ENCODE measurements at places on chromosomes 2 and 18. TPM values are rescaled to one million over a fixed set of nuclear protein-coding genes. Genes with fewer than 3 reads are reported as not detected.

DNA sequence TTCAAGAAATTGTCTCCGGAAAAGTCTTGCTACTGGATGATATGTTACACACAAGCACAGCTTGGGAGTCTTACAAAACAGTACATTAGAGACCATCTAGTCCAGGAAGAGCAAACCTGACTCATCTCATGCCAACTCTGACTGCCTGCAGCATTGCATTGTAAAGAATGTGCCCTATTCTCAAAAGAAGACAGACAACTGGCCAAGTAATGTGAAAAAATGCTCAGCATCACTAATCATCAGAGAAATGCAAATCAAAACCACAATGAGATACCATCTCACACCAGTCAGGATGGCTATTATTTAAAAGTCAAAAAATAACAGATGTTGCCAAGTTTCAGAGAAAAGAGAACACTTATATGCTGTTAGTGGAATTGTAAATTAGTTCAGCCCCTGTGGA is 42.7 kb upstream of the GORASP2 start:
- no peak for DNase-seq

- peak; percentile 88 for DNase-seq
Measured at GRCh38 chr2:219541611-219542180, 1.9 kb downstream of the CHPF start.

- no peak for DNase-seq
Measured at GRCh38 chr2:68921646-68922045, 31.0 kb downstream of the GKN2 start.

GRCh38 chr18:55354795-55355194 is 233.2 kb downstream of the TCF4 start:
- no peak for DNase-seq

GRCh38 chr2:85485815-85486214 is 53.2 kb upstream of the MAT2A start:
- DNase-seq: no peak

DNA sequence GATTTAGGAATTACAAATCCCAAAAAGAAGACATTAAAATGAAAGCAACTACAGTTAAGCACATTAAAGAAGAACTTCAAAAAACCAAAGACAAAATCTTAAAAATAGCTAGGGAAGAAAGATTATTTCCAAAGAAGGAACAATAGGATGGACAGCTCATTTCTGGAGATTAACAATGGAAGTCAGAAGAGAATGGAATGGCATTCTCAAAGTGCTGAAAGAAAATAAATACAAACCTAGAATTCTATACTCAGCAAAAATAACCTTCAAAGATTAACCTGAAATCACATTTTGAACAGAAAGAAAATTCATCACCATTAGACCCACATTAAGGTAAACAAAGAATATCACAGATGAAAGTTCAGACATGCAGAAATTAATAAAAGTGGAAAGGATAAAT is 229.2 kb downstream of the HDAC4 start:
- DNase-seq: no peak

GRCh38 chr2:86753606-86754005 is 33.5 kb downstream of the RMND5A start:
- DNase-seq: no peak

DNA sequence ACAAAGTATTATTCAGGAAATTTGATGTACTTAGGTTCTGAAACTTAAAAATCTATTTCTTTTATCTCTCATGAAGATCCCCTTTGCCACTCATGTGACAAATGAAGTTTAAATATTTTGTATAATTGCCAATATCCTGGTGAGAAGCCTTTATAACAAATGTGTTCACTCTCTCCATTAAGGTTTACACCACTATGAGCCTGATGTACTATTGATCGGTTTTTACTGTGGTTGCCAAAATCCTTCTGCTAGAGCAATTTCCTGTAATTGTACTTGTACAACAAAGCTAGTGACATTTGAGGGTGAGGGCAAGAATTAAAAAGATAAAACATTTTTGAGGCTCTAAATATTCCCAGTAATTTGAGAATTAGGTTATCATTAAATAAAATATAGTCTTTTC is 222.3 kb upstream of the CDH19 start:
- DNase-seq: no peak

CFAP53 gene
- 0.14 TPM for total RNA-seq

- no peak for DNase-seq
Measured at GRCh38 chr2:176291809-176292283, 22.6 kb downstream of the MTX2 start.

- DNase-seq: no peak
Measured at GRCh38 chr2:207513551-207514257, 16.1 kb upstream of the CREB1 start.

FAM168B gene
- total RNA-seq: 144 TPM

PAX8 gene
- total RNA-seq: 0.48 TPM

GRCh38 chr2:166135152-166135848 is 7.5 kb upstream of the SCN1A start:
- DNase-seq: no peak

- no peak for DNase-seq
Measured at GRCh38 chr2:134379722-134380121, 125.8 kb downstream of the MGAT5 start.

DNA sequence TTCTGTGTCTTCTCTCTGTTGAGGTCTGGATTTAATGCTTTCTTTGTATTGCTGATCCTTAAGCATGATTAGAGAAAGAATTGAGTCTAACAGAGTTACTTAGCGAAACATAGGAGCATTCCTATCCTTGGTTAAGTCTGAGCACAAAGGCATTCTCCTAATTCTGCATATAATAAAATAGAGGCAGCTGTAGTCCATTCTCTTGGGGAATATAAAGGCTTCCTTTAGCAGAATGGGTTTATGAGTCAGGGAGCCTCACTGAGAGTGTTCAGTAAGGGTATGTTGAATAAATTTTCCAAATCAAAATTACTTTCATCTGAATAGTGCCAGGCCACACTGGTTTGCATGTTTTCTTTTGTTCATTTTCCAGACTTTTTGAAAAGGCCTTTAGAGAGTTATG is 101.5 kb downstream of the GALNT1 start:
- no peak for DNase-seq

GKN2 gene
- not detected for total RNA-seq

TUBA4B gene
- total RNA-seq: not detected

CRYBA2 gene
- total RNA-seq: not detected

- DNase-seq: no peak
Measured at GRCh38 chr18:41501848-41502247, 453.2 kb upstream of the PIK3C3 start.

DNA sequence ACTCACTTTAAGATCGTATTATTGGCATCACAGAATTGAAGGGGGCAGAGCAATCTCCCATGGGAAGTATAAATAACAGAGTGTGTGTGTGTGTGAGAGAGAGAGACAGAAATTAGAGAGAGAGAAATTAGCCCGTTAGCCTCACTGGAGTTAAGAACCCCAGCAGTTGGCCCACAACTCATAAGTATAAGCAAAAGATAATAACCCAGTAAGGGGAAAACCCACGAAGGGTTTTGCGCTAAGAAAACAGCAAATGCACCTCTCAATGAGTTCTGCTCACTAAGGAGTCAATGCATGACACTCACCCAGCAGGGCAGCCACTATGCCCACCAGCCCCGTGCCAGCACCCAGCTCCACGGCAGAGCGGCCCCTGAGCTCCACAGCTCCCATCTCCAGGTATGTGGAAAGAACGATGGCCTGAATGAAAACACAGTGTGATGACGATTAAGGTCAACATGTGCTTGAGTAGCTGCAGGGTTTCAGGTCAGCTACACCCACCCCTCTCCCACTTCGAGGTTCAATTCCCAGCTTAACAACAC is 3.6 kb downstream of the METTL21A start:
- DNase-seq: no peak

DNA sequence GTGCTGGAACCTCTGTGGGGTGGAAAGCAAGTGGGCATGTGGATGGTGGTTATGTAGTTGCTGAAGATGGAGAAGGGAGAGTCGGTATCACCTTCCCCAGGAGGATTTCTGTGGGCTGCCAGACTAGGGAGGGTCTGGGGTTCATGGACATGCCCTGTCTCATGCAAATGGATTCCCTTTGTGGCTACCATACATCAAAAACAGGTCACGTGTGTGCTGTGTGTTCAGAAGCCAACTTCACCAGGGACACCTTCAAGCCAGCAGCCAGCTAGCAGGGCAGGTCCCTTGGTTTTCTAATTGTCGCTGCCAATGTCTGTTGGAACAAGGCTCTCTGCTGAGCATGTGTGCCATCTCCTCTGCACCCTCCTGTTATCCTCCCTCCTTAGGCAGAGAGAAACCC is 155.2 kb downstream of the ATP9B start:
- DNase-seq: no peak

- peak; percentile 23 for DNase-seq
Measured at GRCh38 chr2:96102596-96103186, 13.7 kb downstream of the ADRA2B start.

TLX2 gene
- not detected for total RNA-seq

- DNase-seq: no peak
Measured at GRCh38 chr2:238119756-238120462, 18.6 kb upstream of the KLHL30 start.

- DNase-seq: no peak
Measured at GRCh38 chr18:49584394-49584793, 22.5 kb downstream of the LIPG start.

RGPD4 gene
- total RNA-seq: not detected

IMP4 gene
- total RNA-seq: 111 TPM

DNA sequence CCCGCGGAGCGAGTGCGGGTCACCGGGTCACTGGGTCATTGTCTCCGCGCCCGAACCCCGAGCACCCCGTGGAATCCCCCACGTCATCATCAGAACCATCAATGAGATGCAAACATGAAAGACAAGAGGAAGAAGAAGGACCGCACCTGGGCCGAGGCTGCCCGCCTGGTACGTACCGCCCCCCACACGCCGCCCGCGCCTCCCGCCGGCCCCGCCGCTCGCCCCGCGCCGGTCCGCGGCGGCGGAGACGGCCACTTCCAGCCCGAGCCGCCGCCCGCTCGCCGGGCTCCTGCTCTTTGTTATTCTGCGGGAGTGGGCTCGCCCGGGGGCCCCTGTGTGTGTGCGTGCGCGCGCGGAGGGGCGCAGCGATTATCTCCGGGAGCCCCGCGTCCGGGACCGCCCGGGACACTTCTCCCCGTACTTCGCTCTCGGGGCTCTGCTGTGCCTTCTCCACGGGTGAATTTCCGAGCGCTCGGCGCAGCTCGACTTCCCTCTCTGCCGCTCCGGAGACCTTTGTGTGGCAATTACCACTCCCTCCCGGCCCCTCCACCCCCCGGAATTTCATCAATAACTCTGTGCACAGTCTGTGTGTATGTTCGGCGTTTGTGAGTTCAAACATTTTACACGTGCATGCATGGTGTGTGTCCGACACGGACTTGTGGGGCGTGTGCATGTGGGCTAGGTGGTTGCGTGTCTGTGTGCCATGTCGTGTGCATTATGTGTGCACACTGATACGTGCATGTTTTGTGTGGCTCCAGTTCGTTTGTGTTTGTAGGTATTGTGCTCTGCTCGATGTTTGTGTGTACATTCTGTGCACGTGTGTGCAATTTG is 714 bp downstream of the ASXL3 start:
- peak; percentile 28 for DNase-seq

GRCh38 chr2:15200581-15200980 is 360.6 kb downstream of the NBAS start:
- DNase-seq: no peak

DNA sequence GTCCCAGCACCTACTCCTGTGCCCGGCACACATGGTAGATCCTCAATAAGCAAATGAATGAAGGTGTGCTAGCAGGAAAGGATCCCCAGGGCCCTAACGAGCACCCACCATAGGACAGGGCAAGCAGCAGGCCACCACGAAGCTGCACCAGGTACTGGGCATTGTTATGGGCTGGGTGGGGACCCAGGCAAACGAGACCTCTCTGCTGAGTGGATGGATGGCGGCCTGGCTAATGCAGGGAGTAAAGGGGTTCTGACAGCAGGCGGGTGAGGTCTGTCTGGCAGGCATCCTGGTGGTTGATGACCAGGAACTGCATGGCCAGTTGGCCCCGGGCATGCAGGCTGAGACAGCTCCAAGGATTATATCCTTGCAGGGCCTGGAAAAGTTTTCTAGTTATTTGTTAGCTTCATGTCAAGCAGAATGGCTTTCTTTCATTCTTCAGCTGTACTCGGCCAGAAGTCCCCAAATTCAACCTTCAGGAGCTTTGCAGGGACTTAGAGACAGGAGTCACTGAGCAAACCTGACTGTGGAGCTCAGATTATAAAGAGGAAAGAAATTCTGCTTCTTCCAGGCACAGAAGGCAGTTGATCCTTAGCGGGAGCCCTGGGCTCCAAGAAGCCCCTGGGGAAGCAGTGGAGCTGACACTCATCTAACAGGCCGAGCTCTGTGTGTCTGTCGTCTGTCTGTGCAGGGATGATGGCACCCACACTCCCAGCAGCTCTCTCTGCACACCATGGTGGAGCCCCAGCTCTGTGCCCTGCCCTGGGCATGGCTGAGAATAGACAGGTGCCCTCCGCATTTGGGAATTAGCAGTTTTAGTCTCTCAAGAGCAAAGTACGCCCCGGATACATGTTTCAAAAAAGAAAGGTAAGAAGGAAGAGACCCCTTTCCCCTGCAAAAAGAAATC is 51.2 kb downstream of the SDC1 start:
- no peak for DNase-seq

GRCh38 chr2:190649798-190650390 is 1.0 kb downstream of the NAB1 start:
- DNase-seq: no peak

- no peak for DNase-seq
Measured at GRCh38 chr18:32276906-32277305, 87.1 kb downstream of the MEP1B start.

DNA sequence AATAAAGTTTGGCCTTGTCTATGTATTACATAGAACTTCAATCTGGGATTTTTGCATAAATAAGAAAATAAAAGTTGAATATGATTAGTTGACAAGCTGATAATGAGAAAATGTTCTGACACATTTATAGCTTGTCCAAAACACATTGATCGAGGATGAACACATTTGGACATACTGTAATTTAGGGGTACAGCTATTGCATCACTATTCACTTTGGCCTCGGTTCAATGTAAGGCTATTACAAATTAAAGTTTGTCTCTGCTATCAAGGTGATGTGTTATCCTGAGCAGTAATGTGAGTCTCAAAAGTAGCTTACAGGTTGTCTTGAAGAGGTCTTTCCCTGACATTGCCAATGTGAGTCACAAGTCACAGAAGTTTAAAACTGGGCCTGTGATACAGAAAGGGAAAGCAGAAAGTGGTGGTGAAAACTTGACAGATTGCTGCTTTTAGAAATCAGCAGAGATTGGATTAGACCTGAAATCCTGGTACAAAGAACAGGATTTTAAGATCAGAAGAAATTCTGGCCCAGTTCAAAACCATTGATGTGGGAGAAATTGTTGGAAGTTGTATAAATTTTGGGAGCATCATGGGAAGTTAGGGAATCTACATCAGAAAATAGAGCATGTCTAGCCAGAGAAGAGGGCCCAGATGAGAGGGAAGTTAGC is 674.1 kb downstream of the NYAP2 start:
- no peak for DNase-seq

Data from heart left ventricle (tissue), 16 donors.